Skin of body (tissue), 3 donors: ENCODE measurements at places on chromosomes 11 and 22. TPM values are rescaled to one million over a fixed set of nuclear protein-coding genes. Genes with fewer than 3 reads are reported as not detected.

PHETA2 gene
- 14.8 TPM for total RNA-seq

PATE3 gene
- total RNA-seq = not detected

C22orf15 gene
- 0.30 TPM for total RNA-seq

CRYBA4 gene
- not detected for total RNA-seq

CCND1 gene
- total RNA-seq = 83.8 TPM

KCNJ5 gene
- 2.0 TPM for total RNA-seq

MCHR1 gene
- 0.39 TPM for total RNA-seq

- no peak for DNase-seq
Measured at GRCh38 chr11:117289795-117290194, 1.4 kb upstream of the BACE1-AS start.

DNA sequence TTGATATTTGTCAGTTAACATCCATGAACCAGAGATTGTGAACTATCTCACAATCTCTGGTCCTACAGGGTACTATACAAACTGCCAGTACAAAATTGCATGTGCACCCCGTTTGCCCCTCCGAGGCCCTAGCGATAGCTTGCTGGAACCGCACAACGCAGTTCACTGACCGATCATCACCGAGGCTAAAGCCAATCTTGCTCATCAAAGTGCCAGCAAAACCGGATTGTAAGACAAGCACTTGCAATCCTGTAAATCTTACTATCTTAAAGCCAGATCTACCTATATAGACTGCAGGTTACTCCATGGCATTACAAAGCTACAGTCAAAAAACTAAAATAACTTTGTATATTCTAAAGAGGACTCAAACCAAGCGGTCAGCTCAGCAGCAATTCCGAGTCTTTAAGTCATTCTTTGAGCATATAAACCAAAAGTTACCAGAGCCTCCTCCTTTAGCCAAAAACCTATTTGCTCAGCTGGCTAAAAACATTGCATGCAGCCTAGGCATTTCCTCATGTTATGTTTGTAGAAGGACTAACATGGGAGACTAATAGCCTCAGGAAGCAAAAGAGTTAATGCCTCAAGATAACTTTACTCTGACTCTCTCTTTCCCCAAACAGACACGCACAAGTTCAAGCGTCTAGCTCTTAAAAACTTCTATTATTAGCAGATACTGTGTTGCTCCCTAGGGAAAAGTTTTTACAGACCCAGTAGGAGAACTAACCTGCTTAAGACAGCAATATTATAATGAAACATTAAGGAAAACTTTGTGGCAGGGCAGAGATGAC lies 30.7 kb upstream of the CPT1A start:
- DNase-seq = no peak

- DNase-seq = peak; percentile 89
Measured at GRCh38 chr11:117790279-117790678, 6.7 kb downstream of the DSCAML1 start.

DNA sequence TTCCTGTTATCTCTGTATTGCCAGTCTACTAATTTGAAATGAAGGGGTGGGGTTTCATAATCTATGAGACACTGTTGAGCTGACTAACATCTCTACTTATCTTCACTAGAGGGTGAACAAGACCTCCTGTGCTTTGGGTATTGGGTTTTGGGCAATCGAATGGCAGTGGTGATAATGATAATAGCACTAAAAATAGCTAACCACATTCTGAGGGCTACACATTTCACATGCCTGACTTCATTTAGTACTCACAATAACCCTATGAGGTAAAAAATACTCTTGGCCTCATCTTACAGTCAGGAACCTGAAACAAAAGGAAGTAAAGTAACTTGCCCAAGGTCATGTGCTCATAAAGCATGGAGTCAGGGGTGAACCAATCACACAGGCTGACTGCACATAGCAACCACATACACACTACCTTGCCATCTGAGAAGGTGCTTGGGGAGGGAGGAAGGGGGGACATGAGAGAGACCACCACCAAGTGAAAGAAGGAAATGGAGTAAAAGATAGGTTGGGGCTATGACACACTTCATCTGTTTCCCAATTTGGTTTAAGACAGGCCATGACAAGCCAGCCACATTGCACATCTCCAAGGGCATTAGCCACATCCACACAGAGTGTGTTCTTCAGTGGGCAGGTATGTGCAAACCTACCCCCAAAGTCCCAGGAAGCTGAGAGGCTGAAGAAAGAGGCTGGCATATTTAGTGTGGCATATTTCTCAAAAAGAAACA lies 387.6 kb upstream of the DDI1 start:
- DNase-seq = no peak

GRCh38 chr11:118923721-118924587 lies 1.8 kb downstream of the BCL9L start:
- DNase-seq = no peak

- DNase-seq = no peak
Measured at GRCh38 chr11:34468209-34468841, 29.6 kb downstream of the CAT start.

- peak; percentile 99 for DNase-seq
Measured at GRCh38 chr11:64241241-64241490, 271 bp downstream of the FKBP2 start.

DNA sequence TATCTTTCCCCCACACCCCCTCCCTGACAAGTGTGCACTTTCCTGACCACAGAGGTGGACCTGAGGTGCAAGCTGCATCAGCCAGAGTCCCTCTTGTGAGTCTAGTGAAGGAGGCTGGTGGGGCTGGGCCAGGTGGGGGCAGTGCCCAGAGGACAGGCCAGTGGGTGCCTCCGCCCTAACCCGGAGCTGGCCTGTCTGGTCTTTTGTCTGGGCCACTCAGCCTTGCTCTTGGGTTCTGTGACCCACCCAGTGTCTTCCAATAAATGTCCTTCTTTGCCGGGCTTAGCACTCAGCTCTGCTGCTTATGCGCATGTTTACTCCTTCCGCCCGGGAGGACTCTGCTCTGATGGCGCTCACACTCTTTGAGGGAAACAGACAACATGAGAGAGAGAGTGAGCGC lies 526.2 kb downstream of the TBC1D22A start:
- DNase-seq = no peak

- DNase-seq = no peak
Measured at GRCh38 chr11:5992604-5993251, 5.9 kb upstream of the OR52L1 start.

DNA sequence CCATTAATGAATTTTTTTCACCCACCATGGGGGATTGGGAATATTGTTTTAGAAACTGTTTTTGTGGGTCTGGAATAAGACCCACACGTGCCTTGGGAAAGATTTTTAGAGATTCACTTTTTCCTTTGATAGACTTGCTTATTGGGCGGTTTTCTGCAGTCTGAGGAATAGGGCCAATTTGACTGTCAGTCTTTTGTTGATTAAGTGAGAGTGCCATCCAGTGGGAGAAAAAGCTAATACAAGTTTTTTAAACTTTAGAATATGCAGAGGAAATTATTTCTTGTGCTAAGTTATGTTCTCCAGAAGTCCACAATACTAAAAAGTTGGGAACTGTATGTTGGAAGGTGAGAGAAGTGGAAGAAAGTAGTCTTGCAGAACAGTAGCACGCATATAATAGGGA lies 56.1 kb downstream of the PRMT3 start:
- DNase-seq = no peak

DNA sequence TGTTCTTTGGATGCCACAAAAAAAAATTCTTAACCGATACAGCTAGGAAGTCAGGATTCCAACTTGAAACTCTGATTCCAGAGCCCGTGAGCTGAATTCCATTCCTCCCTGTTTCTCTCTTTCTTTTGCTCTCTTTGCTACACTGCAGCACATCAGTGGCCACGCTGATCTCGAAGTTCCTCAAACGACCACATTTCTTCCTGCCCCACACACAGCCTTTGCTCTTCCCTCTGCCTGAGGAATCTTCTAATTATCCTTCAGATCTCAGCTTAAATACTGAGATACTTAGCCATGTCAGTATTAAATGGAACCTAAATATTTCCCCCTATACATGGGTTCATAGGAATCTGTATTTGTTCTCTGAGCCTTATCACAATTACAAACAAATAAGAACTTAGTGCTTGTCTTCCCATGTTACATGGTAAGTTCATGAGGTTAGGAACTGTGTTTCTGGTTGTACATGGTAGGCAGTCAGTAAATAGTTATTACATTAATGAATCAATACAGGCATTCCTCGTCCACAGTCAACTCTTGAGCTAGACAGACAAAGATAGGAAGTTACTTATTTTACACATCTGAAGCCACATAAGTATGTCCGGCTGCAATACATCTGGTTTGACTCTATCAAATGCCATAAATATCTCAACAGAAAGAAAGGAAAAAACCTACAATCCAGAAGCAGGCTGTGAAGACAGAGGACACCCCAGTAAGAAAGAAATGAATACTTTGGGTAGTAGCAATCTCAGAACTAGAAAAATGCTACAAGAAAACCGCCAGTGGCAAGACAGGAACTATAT lies 86.6 kb downstream of the MAML2 start:
- peak; percentile 13 for DNase-seq

DNA sequence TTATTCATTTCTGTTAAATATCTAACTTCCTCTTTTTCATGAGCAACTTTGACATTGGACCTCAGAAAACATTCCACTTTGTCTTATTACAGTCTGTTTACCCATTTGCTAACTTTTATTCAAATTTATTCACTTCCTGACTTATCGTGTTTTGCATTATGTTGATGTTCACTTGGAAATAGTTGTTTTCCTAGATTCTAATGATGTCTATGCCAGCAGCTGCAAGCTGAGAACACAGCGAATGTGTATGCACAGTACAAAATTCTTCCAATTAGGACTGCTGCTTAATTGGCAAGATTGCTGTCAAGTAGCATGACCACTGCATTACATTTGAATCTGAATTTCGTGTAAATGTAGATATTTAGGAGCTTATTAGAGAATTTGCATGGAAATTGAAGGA lies 61.5 kb upstream of the GRIA4 start:
- no peak for DNase-seq

- DNase-seq = peak; percentile 13
Measured at GRCh38 chr11:122981388-122982264, at the start of gene BSX. Gene BSX, minus strand, starts transcription at chr11:122981834. Its CDS starts 163 bp downstream, at chr11:122981671.

GRCh38 chr11:113296447-113297205 lies 17.8 kb upstream of the TTC12 start:
- DNase-seq = no peak

DNA sequence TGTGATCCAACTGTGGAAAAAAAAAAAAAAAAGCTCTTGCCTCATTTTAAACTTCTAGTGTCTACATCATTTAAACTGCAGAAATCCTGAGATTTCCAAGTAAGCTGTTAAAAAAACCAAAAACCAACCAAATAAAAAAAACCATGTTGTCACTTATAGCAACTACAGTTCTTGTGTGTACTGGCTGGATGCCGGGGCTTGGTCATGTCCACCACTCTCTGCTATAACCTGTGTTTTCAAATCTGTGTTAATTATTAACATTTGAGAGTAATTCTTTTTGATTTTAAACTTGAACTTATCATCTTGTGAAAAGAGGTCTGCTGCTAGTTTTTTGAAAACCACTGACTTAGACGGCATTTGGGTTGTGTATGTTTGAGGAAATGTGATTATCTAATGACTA lies 32.2 kb upstream of the BID start:
- DNase-seq = no peak

GRCh38 chr11:72308226-72309073 lies 64.5 kb upstream of the PHOX2A start:
- no peak for DNase-seq

- no peak for DNase-seq
Measured at GRCh38 chr22:38881464-38881871, 9.5 kb upstream of the CBX6 start.

GRCh38 chr11:65141896-65142494 lies 7.7 kb upstream of the SYVN1 start:
- no peak for DNase-seq

DNA sequence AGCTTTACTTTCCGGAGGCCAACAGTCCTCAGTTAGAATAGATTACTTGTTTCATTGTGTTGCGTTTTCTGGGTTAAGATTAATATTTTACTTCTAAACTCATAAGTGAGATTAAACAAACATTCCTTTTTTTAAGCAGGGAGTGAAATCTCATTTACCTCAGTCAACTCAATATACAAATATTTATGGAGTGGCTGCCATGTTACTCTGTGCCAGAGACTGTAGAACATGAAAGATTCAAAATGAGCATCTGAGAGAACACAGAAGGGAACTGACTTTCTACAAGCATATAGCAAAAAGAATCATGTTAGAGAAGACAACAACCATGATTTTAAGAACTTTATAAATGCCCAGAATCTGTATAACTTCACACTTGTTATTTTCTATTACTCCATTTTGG lies 3.4 kb upstream of the LRRC55 start:
- no peak for DNase-seq
